Thymus (tissue), 14 donors: ENCODE measurements at places on chromosomes 1 and 21. TPM values are rescaled to one million over a fixed set of nuclear protein-coding genes. Genes with fewer than 3 reads are reported as not detected.

- DNase-seq: no peak
Measured at GRCh38 chr1:7386226-7387052, 384.7 kb upstream of the VAMP3 start.

SLC45A3 gene
- polyA plus RNA-seq: 0.94 TPM

GRCh38 chr1:109595531-109595930 is 23.9 kb downstream of the GNAT2 start:
- DNase-seq: no peak

DNA sequence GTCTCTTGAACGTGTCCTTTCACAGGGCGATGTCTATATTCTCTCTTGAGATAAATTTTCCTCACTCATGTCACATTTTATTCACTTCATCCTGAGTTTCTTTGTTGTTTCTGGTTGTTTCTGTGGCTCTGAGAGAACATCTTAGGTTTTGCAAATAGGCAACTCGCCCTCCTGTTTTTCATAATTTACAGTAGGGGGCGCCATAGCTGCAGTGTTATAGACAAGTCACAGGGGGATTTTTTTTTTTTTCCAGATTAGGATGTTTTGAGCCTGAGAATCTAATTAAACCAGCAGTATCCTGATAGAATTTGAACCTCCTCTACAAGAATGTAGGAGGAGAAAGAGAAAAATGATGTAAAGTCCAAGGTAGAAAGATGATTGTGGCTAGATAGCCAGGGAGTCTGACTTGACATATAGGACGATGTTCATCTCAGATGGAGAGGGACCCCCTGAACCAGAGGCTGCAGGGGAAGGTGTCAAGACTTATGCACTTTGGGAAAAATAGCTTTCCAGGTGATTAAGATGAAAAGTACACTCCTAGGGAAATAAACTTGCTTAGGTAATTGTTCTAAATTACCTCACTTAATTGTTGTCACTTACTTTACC is 76.3 kb downstream of the ZP4 start:
- DNase-seq: no peak

- no peak for DNase-seq
Measured at GRCh38 chr1:178573330-178573729, 60.4 kb downstream of the TEX35 start.

GRCh38 chr1:12069623-12070244 is 6.6 kb downstream of the TNFRSF8 start:
- DNase-seq: no peak

DNA sequence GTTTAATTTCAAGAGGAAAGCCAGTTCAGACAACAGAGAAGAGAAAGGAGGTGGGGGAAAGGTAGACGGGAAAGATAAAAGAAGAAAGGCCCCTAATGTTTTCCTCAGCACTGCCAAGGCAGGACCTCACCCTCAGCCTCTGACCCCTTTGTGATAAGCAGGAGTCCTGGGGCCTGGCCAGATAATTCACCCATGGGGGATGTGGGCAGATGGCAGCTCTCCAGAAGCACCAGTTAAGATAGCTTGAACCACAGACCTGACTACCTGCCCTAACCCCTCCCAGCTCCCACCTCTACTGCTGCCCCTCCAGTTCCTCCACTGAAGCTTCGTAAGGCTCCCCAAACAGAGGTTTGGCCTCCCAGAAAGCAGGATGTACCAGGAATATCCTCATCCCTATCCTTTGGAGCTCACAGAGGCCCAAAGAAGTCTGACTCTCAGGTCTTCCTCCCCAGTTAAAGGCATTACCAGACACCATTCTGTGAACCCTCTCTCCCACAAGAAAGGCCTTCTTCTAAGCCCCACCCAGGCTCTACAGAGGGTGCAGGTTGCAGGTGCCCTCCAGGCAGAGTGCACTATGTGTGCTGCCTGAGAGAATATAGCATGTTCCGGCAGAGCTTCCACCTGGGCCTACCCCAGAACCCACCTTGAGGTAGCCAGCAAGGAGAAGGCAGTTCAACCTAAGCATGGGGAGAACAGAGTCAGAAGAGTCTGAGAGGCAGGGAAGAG is 9.2 kb upstream of the SNAPIN start:
- DNase-seq: peak; percentile 50

KCNE2 gene
- 0.18 TPM for polyA plus RNA-seq

- DNase-seq: no peak
Measured at GRCh38 chr1:220670365-220670764, 19.8 kb upstream of the C1orf115 start.

OVAAL gene
- 0.14 TPM for polyA plus RNA-seq

DNA sequence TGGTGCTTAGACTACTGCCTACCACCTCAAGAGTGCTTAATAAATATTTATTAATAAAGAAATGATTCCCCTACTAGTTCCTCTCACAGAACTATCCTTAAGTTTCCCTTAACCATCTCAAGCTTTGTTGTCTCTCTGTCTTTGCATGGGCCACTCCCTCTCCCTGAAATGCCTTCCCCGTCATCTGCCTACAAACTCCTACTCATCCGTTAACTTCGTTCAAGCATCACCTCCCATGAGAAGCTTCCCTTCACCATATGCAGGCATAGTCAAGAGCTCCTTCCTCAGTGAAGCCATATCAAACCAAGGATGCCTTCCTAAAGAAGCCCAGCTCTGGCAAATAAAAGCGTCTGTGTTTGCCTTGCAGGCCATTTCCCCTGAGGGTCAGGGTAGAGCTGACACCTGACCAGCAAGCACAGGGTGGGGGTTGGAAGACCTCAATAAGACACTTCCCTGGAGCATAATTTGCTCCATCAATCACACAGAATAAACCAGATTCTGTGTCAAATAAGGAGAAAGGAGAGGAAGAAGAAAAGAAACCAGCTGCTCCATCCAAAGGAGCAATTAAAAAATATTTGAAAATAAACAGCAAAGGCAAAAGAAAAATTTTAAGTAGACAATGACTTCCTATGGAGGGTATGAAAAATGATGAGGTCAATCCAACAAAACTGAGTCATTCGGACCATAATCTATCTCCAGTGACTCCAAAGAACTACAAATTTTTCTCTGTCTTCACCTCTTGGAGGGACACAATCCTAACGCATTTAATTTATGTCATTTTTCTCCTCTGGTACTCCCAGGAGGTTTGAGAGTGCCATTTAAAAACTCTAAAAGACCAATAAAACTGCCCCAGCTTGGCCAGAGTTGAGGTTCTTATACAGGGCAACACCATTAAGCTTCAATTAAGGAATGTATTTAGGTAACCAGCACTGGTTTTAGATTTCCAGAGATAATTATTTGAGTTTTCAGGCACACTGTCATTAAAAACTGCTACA is 303.6 kb downstream of the KCNH1 start:
- no peak for DNase-seq

C1orf21 gene
- 42.7 TPM for polyA plus RNA-seq

OLIG2 gene
- 0.02 TPM for polyA plus RNA-seq

GRCh38 chr1:242019018-242019417 is 20.1 kb upstream of the MAP1LC3C start:
- DNase-seq: no peak

DNA sequence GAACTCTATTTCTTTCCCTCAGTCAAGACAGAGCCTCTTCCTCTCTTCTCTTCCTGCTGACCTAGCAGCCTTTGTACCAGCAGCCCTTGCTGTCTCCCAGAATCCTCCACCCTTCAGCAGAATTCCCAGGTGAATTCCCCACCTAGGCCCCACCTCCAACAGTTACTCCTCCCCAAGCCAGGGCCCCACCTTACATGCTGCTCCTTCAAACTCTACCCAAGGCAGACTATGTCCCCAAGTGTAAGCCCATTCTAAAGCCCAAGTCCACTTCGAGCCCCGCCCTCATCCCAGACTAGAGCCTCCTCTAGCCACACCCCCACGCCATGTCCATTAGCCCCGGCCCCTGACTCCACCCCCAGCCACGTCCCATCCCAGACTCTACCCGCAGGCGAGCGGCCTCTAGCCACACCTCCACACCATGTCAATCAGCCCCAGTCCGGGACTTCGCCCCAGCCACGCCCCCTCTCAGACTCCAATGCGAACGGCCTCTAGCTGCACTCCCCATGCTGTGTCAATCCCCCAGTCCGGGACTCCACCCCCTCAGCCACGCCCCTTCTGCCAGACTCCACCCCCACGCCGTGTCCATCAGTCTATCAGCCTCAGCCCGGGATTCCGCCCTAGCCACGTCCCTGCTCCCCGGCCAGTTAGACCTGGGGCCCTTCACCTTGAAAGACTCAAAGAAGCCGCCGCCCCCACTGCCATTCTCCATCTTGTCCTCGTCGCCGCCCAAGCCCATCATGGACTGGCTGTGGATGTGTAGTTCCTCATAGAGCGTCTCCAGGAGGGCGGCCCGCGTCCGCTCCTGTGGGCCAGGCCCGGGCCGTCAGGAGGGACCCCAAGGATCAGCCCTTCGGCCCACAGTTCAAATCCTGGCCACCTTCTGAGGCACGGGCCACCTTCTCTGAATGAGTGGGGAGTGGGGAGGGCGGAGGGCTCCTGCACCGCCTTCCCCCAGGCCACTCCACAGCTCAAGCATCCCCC is 61.3 kb downstream of the RAP1GAP start:
- no peak for DNase-seq

FAM3B gene
- polyA plus RNA-seq: 8.5 TPM

GRCh38 chr1:16286122-16286521 is 49.1 kb upstream of the CPLANE2 start:
- no peak for DNase-seq

GRCh38 chr1:202081992-202082391 is 40.7 kb upstream of the GPR37L1 start:
- no peak for DNase-seq

- DNase-seq: no peak
Measured at GRCh38 chr1:92563457-92564216, 76.9 kb upstream of the GFI1 start.

NAV1 gene
- 3.4 TPM for polyA plus RNA-seq

GRCh38 chr1:164559342-164560051 is 513 bp downstream of the PBX1 start:
- no peak for DNase-seq

DNA sequence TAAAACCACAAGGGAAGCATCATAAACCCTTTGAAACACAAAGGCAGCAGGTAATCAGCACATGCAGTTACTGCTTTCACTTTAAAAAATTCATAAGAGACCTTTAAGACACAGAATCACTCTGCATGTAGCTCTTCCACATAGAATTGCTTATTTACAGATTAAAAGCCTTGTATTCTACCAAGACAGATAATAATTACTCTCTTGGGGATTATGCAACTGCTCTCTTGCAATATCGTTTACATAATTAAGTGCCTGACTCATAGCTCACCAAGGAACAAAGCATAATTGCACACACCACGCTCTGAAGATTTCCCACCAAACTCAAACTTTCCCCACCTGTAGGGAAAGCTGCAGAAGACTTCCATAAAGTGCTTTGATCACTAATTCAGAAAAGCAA is 87.9 kb downstream of the VAV3 start:
- no peak for DNase-seq
